ENCODE measurements at places on chromosomes 3 and 15.

- no peak for DNase-seq
Observed at GRCh38 chr3:63150880-63151279, 127.2 kb upstream of the SYNPR start.

- no peak for DNase-seq
Observed at GRCh38 chr3:24123596-24123995, 178.5 kb downstream of the NR1D2 start.

- no peak for DNase-seq
Observed at GRCh38 chr15:83613714-83614113, 40.2 kb upstream of the ADAMTSL3 start.

GRCh38 chr3:35709691-35710090 is 70.4 kb downstream of the ARPP21 start:
- no peak for DNase-seq

GRCh38 chr15:99090011-99090699 is 14.7 kb upstream of the SYNM start:
- DNase-seq = no peak

GRCh38 chr3:147816752-147817151 is 407.6 kb downstream of the ZIC1 start:
- DNase-seq = peak; percentile 56

- peak; percentile 94 for DNase-seq
Observed at GRCh38 chr3:126208606-126209256, 28.3 kb upstream of the ALDH1L1 start.

- DNase-seq = peak; percentile 69
Observed at GRCh38 chr15:59918994-59919951, 84.8 kb upstream of the FOXB1 start.

GRCh38 chr3:106566277-106566676 is 697.5 kb upstream of the CBLB start:
- no peak for DNase-seq

- DNase-seq = peak; percentile 47
Observed at GRCh38 chr15:33963831-33964664, 4.2 kb upstream of the CHRM5 start.

DNA sequence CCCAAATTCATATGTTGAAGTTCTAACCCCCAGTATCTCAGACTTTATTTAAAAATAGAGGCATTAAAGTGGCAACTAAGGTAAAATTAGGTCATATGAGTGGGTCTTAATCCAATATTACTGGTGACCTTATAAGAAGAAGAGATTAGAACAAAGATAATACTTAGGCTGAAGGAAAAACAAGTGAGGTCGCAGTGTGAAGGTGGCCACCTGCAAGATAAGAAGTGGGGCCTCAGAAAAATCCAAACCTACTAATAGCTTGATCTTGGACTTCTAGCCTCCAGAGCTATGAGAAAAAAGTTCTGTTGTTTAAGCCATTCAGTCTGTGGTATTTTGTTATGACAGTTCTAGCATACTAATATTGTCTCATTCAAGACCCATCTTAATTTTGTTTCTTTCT is 159.9 kb upstream of the PEX5L start:
- DNase-seq = no peak

- no peak for DNase-seq
Observed at GRCh38 chr3:151635905-151636304, 97.8 kb upstream of the AADACL2 start.

- DNase-seq = no peak
Observed at GRCh38 chr3:115855911-115856310, 232.6 kb downstream of the GAP43 start.

DNA sequence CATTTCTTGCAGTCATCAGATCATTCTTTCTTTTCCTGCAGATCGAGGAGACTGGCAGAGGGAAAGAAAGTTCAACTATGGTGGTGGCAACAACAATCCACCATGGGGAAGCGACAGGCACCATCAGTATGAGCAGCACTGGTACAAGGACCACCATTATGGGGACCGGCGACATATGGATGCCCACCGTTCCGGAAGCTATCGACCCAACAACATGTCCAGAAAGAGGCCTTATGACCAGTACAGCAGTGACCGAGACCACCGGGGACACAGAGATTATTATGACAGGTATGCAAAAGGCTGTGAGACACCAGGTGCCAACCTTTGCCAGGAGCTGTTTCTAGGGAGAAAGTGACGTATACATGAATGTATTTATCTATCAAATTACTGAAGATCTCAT is 69.0 kb downstream of the RGMA start:
- no peak for DNase-seq

DNA sequence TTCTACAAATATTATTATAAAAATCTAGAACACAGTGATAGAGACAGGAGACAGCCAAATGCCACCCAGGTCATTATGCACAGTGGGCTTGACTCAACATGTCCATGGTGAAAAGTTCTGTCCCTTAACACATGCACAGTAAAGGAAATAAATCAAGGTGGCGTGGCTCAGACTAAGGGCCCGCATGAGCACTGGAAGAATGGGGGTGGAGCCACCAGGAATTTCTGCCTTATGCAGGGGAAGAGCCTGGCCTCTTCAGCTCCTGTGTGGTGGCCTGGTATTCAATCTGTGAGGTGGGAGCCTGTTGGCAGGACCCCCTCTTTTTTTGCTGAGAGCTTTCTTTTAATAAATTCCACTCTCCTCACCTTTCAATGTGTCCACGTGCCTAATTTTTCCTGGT is 17.2 kb upstream of the SPG21 start:
- DNase-seq = no peak

GRCh38 chr15:48915861-48916260 is 37.9 kb downstream of the EID1 start:
- DNase-seq = no peak

DNA sequence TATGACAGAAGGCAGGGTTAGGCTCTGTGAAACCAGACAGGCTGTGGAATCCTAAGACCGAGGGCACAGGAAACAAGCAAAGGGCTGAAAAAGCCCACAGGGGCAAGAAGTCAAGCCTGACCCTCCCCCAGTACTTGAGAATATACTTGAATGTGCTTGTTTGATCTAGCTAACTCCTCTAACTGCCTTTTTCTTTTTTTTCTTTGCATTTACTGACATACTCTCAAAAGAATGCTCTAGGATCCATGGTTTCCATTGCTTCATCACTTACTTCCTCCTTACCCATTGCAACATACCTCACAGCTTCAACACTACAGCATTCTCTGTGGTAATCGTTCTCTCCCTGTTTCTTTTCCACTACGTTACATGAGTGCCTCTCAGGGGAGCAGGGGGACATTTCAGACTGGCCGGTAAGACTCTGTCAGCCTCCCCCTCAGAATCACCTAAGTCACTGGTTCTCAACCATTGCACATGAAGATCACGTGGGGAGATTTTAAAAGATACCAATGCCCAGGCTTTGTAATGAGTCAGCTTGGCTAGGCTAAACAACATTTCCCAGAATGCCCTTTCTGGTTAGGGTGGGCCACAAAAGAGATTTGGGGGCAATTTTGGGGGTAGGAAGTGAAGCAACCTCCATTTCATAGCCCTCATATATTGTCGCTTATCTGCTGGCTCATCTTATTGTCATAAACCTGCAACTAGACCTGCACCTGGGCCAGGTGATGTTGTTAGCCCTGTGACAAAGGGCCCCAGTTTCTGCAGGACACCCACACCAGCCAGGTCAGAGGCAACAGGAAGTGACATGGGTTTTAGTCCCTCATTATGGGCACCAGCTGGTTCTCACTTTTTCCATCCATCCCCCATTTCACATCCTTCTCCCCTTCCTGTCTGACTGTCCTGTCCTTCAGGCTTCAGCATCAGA is 24.6 kb upstream of the RSL24D1 start:
- DNase-seq = peak; percentile 19

GRCh38 chr3:18687286-18687685 is 262.1 kb upstream of the SATB1 start:
- DNase-seq = no peak

DNA sequence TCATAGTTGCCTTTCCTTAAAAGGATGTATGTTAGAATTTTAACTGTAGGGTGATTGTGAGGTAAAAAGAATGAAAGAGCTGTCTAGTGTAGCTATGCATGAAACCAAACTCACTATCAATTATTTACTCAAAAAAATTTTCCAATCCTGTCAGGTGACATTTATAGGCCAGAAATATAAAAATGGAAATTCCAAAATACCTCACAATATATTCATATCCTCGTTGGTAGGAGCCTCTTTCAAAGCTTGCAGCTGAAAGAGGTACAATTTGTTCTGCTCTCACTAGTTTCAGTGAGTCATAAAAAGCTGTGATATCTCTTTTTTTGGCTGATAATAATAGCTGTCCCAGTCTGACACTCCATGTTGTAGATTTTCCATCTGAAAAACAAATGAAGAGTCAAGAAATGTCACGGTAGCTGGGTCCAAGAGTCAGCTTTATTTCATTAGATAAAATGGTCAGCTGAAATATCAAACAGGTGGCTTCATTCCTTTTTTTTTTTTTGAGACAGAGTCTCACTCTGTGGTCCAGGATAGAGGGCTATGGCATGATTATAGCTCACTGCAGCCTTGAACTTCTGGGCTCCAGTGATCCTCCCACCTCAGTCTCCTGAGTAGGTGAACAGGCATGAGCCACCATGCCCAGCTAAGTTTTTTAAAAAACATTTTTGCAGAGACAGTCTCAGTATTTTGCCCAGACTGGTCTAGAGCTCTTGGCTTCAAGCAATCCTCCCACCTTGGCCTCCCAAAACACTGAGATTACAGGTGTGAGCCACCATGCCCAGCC is 50.8 kb upstream of the XRN1 start:
- DNase-seq = no peak

GRCh38 chr3:33937628-33938027 is 139.2 kb downstream of the PDCD6IP start:
- DNase-seq = no peak

DNA sequence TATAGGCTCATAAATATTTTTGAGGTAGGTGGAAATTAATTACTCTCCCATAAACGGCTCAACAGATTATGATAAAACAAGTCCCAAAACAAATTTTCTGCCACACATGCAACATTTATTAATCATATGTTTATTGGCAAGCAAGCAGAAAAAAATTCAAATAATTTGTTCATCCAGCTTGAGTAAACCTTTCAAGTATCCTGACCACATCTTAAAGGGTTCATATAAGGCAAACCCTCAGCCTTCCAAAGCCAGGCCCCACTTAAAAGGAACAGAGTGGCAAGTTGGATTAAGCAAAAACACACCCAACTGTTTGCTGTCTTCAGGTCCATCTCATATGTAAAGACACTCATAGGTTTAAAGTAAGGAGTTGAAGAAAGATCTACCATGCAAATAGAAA is 1042.3 kb downstream of the DIPK2A start:
- DNase-seq = no peak

DNA sequence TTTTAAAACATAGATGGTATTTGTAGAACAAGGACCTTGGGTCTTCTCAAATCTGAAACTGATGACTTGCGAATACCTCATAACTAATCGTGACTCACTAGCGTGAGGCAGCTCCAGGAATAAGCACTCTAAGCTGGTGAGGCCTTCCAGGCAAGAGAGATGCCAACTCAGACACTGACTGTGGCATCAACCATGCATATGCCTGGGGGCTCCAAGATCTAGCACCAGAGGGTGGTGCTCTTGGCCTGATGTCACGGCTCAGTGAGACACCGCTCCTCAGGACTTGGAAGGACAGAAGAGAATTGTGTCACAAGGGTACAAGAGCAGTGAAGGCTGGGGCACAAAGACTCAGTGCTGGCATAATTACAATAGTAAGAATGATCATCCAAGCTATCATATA is 125.0 kb upstream of the TRIM42 start:
- no peak for DNase-seq

DNA sequence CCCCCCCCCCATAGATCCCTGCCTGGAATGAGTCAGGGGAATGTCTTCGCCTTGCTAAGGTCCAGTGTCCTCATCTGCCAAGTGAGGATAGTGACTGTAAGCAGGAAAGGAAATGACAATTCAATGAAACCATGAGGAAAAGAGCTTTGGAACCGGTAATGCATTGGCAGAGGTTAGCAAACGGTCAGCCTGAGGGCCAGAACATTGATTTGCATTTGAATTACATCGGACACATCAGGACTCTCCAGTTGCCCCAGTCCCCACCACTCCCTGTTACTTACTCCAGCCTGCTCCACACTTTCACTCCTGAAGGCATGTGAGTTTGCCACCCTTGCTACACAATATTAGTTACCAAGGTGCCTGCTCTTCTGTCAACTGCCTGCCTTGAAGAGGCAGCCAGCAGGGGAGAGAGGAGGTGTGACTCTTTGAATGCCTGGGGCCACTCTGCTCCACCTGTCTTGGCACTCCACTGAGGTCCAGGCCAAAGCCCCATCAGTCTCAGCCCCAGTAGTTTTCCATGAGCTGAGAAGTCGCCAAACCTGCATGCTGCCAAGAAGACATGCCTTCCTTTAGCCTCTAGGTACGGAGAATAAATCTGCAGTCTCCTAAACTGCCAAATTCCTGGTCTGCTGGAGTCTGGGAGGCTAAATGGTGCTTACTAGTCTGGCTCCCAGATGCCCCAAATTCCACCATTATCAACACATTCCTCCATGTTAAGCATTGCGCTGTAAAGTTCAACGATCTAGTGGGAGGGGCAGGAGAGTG is 191.7 kb upstream of the TLE3 start:
- no peak for DNase-seq

GRCh38 chr15:83848315-83849050 is 194.6 kb downstream of the ADAMTSL3 start:
- peak; percentile 24 for DNase-seq

DNA sequence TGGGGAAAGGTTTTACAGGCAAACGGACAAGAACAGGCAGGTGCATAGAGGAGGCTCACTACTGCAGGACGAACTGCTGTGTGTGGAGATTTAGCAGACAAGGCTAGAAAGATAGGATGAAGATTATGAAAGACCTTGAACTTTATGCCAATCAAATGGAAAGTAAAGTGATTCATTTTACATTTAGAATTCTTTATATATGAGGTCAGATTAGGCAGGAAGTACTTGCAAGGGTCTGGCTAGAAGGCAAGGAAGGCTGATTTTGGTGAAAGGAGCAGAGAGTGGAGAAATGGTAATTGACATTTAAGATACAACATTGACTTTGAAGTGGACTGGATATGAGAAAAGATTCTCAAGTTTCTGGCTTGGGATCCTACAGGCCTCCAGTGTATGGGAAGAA is 33.6 kb downstream of the PLSCR4 start:
- DNase-seq = no peak

DNA sequence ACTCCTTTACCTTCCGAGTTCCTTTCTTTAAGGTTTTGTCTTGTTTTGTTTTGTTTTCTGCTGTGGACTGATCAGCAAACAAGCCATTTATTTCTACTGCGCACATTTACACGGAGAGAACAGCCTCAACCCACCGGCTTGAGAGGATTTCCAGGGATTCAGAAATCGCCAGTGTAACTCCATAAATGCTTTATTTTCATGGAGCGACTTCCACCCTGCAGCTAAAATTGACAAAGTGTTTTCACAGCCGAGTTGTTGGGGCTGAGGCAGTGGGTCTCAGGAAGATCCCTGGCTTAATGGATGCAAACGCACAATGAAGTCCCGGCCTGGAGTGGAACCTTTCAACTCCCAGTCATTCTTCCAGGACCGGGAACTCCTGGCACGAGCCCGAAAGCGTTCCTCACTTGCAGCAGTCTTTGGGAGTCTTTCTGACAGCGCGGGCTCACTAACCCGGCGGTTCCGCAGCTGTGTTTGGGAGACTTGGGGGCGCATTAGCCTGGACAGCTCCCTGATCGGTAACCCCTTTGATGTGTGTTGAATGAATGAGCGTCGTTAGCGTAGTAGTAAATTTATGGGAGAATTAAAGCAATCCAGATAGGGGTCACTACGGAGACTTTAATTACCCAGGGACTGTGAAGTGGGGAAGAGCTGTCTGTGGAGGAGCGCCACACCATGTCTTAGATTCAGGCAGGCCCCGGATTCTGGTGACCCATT is 785 bp upstream of the MYRIP start:
- DNase-seq = peak; percentile 47

- peak; percentile 19 for DNase-seq
Observed at GRCh38 chr3:40782111-40782721, 257.5 kb downstream of the ZNF621 start.

GRCh38 chr3:72440491-72440890 is 407.8 kb downstream of the SHQ1 start:
- no peak for DNase-seq
